ENCODE measurements at places on chromosomes 5 and 9. TPM values are rescaled to one million over a fixed set of nuclear protein-coding genes. Genes with fewer than 3 reads are reported as not detected.

The CEP120 gene
- total RNA-seq: 22.3 TPM

DNA sequence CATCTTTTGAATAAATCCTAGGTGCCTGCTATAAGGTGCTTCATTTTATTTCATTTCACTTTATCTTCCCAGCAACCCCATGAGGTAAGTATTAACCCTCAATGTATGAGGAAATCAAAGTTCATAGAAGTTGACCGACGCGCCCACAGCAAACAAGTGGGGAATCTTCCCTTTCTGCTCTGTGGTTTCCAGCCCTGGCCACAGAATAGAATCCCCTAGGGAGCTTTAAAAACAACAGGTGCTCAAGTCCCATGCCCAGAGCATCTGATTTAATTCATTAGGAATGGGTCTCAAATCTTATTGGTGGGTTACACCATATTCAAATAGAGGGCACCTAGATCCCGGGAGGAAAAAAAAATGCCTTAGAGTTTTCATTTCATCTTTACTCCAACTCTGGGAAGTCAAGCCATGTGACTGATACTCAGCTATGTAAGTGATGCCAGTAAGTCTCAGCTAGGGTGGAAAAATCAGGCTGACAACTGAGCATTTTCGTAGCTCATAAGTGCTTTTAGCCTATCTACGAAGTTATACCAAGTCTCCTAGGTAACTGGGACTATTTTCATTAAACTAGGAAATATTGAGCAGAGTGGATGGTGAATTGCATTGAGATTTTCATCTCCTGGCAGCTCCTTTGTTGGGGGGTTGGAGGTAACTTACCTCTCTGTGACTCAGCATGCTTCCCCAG, 353.4 kb upstream of the SLC30A5 start:
- DNase-seq: no peak

GRCh38 chr9:113631137-113631765, 167.7 kb downstream of the RGS3 start:
- DNase-seq: no peak

DNA sequence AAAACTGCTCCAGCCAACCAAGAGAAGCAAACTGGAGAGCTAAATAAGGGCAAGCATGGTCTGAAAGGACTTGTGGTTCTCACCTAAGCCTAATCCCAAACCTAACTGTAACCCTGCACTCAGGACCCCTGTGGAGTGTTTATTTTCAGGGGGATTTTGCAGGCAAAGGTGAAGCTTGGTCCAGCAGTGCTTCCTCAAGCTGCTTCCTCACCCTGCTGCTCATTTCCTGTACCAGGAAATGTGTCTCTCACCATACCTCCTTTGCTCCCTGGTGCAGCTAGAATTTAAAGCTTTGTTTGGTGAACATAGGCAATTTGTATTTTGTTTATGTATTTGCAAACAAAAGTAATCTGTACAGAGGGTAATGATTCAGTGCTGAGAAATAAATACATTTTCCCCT, 50.2 kb downstream of the CARTPT start:
- DNase-seq: no peak

The CTXN3 gene
- not detected for total RNA-seq

DNA sequence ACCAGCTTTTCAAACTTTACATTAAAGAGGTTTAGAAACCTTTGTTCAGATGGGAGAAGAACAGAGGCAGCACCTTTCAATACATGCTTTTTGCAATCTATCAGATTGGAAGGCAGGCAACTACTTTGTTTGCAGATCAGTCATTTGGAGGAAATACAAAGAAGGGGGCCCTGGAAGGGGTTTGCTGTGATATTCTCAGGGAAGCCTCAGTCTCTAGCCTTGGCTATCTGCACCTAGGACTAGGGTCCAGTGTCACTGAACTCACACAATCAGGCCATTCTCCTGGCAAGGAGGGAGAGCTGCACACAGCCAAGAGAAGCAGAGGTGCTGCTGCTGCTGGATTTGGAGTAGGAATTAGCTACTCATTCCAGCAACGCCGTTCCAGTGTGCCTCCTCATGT, 79.5 kb downstream of the CRB2 start:
- no peak for DNase-seq

The IFNB1 gene
- total RNA-seq: not detected

DNA sequence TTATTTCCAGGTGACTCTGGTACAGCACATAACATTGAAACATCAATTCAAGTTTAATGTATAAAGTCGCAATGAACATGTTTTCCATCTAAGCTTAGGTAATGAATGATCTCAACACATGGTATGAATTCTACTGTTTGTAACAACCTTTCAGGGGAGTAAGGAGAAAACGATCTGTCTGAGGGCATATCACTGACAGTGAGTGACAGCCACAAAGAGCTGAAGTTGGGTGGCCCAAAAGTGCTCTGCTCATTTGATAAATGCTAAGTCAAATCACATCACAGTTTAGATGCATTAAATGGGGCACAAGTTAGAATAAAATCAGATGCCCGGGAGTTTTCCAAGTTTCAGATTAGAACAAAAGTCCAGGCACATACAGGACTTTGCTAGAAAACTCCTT, 1.2 kb downstream of the FANCC start:
- DNase-seq: no peak

The TGFBI gene
- not detected for total RNA-seq

DNA sequence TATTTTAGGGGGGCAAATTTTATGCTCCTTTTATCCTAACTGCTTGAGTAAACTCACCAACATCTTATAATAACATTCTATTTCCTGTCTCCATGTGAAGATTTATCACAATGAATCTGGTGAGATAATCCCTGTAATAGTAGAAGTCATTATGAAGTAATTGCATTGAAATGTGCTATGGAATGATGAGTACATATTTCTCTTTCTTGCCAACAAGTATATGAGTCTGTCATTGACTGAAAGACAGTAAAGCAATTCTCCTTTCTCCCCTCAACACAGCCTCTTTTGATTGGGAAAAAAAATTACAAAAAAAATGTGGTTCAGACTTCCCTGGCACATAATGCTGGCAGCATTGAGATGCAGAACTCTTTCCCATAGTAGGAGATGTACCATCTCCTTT, 459.2 kb upstream of the RGMB start:
- no peak for DNase-seq

The ZNG1A gene
- total RNA-seq: 33.5 TPM

- DNase-seq: no peak
These were observed 48.1 kb downstream of the PRELID2 start for GRCh38 chr5:145787001-145787400.

The RLN2 gene
- total RNA-seq: 2.8 TPM

The CDX1 gene
- total RNA-seq: not detected

The GABRA6 gene
- total RNA-seq: not detected

DNA sequence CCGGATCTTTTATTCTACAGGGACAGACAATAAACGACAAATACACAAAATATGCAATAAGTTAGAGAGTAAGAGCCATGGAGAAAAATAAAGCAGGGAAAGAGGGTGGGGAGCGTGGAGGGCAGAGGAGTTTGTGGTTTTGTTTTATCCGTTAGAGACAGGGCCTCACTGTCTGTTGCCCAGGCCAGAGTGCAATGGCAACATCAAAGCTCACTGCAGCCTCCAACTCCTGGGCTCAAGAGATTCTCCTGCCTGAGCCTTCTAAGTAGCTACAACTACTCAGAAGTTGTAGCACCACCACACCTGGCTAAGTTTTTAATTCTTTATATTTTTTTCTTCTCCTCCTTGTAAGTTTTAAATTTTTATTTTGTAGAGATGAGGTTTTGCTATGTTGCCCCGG, 54.5 kb upstream of the CTNNA1 start:
- no peak for DNase-seq

The ANKRD34B gene
- not detected for total RNA-seq

The TRIM36 gene
- 0.24 TPM for total RNA-seq

DNA sequence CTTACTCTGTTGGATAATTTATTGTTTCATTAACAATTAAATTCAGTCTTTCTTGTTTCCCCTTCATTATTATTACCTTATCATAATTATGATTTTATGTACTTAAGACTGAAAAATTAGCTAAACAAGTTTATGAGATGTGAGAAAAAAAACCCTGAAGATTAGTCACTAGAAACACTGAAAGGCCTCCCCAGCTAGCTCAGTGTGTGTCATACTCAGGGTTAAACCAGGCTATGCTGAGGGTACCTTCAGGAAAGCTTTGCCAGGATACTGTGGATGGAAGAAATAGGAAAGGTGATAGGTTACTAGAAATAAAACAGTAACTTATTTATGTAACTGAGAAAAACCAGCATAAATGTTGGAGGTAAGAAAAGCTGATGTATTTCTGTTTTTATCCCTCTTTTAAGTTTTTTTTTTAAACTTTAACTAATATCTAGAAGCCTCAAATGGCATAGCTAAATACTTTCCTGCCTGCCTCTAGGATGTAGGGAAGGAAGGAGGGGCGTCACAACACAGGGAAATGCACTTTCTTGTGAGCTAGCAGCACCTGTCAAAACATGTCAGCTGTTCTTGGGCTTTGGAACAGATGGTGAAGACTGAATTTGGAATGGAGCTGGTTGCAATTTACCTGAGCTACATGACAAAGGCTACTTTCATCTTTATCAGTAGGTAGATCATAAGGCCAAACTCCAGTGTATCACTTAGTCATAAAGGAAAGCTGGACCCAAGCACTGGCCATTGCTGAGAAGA, 24.2 kb downstream of the NMRK1 start:
- no peak for DNase-seq

The MEIKIN gene
- not detected for total RNA-seq

GRCh38 chr5:16921211-16921610, 14.9 kb downstream of the MYO10 start:
- DNase-seq: no peak

- no peak for DNase-seq
These were observed 375.6 kb downstream of the ICE1 start for GRCh38 chr5:5798041-5798440.

DNA sequence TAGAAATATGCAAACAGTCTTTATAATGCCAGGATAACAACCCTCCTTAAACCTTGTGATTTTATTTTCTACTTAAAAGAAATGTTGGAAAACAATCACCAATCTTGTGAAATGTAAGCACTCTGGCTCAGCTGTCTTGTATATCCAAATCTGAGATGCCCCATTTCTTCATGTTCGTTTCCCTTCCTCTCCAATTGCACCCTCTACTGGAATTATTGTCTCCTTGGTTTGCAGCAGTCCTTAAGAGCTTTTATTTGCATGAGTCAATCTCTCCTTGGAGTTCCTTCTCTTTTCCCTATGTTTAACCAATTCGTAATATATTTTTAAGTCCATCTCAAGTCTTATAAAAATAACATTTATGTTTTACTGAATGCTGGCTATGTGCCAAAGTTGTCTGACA, 362.0 kb upstream of the CDH10 start:
- DNase-seq: no peak

- peak; percentile 78 for DNase-seq
These were observed 832 bp downstream of the LMBRD2 start for GRCh38 chr5:36150676-36151433.

The SYNPO gene
- total RNA-seq: 0.10 TPM

The SPINK4 gene
- not detected for total RNA-seq

GRCh38 chr9:93826209-93826608, 128.9 kb downstream of the BARX1 start:
- peak; percentile 53 for DNase-seq

- no peak for DNase-seq
These were observed 42.6 kb upstream of the OSMR start for GRCh38 chr5:38803246-38803645.

GRCh38 chr9:134852906-134853654, 27.5 kb upstream of the FCN2 start:
- no peak for DNase-seq

GRCh38 chr9:129834489-129835127, 467 bp downstream of the C9orf78 start:
- peak; percentile 67 for DNase-seq

The LMX1B gene
- not detected for total RNA-seq

DNA sequence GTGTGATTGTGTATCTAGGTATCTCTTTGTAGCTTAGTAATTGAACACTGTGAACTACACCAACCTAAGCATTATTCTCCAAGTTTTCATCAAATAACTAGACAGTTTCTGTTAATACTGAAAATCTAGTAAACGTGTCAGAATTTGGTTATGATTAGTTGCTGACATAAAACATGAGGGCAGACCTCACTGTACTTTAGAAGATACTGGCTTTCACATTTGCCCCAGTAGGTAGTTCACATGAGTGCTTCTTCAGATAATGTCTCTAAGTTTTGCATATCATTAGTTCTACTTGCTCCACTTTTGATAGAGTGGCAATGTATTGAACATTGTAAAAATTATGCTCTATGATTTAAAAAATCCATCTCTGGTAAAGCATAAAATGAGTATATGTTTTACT, 7.1 kb downstream of the CDKN2B start:
- DNase-seq: no peak

DNA sequence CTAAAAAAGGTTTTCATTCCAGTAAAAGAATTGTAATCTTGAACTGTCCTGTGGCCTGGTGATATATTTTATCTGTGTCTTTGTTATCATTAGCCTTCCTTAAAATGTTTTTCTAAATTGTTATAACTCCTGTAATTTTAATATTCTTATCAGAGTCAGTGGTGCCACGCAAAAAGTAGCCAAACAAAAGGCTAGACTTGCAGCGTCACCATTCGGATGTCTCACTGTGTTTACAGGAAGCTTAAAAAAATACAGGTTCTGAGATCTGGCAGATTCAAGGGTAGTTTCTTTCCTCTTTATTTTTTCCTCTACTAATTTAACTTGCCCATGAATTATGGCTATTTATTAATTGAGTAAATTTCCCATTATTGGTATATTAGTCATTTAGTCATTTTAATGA, 362.3 kb downstream of the MAT2B start:
- no peak for DNase-seq

DNA sequence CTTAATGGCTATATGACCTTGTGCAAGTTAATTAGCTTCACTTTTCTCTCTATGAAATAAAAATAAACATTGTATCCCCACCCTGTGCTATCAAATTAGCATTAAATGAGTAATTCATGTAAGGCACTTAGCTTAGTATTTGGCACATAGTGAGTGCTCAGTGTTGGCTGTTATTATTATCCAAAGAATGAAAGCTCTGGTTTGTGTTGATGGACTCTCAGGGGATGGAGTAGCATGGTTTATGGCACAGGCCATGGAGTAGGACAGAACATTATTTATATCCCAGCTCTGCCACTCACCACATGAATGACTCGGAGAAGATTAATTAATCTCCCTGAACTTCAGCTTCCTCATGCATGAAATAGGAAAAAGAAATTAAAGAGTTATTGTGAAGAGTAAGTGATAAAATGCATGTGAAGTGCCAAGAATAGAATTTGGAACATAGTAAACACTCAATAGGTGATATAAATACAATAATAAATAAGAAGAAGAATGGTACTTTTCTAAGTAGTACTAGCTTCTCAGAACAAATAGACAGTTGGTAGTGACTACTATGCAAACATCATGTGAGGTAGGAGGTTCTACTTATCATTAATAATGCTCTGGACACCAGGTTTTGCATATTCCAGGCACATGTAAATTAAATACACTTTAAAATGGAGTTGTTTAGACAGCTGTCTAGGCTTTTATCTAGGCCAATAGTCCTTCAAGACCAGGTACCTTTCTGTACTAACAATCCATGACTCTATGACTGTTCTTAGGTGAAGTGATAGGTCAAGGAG, 146.4 kb downstream of the GRIA1 start:
- DNase-seq: no peak

The RAD23B gene
- 106 TPM for total RNA-seq

GRCh38 chr5:39566891-39567290, 142.1 kb upstream of the DAB2 start:
- DNase-seq: no peak
